Spinal cord (tissue), 10 donors: ENCODE measurements at places on chromosomes 2 and 18. TPM values are rescaled to one million over a fixed set of nuclear protein-coding genes. Genes with fewer than 3 reads are reported as not detected.

Gene SMYD1
- 0.06 TPM for total RNA-seq

Gene SH3RF3
- 5.2 TPM for total RNA-seq

DNA sequence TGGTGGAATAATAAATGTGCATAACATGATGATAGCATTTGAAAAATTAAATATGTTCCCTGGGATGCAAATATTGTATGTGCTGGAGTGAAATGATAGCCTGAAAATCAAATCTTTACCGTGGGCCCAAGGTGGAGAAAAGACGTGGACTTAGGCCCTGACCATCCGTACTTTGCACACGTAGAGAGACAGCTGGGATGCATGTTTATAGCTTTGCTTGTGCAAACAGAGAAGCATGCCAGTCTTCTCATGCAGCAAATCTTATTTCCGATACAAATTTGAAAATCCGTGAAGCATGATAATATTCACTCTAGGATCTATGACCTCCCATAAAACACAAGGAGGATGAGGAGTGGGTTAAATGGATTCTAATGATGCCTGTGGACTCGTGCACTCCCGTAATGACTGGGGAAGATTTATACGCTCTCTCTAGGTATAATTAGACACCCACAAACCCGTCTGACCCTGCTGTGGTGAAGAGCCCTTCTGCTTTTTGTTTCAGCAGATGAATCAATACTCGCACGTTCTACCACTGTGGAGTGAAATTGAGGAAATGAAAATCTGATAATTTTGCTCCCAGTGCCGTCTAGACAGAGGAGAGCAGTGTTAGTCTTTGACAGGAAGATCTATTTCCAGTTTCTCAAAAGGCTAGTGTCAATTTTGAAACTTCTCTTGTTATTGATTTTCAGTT is 810.3 kb upstream of the SALL3 start:
- DNase-seq: peak; percentile 41

DNA sequence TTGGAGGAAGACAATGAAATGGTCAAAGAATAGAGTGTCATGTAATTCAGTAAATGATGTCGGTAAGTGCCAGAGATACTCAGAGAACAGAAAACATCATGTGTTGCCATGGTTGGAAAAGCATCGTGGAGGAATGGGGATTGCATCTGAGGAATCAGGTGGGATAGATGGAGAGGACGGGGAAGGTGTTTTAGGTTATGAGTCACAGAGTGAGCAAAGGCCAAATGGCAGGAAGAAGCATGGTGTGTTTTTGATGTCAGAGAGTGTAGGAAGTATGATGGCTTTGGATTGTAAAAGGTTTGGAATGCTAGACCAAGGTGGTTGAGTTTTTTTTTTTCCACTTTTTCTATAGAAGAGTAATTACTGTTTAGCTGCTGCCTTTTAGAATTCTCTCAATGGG is 27.5 kb upstream of the CD28 start:
- no peak for DNase-seq

- DNase-seq: no peak
Measured at GRCh38 chr2:4656326-4656725, 953.0 kb downstream of the DCDC2C start.

GRCh38 chr18:23856466-23857163 is 157.9 kb upstream of the TTC39C start:
- DNase-seq: no peak

DNA sequence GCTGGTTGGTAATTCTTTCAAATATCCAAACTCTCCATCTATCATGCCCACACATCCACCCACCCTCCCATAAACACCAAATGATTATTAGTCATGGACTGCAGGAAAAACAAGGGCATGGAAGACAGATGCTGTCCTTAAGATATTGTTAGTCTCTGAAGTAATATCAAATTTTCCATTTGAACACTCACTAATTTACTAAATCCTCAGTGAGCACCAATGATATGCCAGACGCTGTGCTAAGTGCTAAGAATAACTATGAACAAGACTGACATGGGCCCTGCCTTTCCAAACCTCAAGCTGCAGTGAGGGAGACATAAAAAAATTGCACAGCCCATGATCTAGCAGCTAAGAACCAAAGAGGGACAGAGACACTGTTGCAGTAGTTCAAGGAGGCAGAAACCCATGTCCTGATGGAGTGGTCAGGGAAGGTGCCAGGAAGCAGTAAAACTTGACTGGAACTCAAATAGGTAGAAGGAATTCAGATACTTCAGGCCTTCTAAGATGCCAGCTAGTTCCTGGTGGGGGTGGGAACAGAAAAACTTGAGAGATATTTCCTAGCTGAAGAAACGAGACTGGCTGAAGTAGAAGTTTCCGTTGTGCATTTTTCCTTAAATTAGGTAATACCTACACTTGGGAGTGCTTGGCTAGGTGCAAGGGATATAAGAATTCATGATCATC is 182.1 kb downstream of the OSR1 start:
- no peak for DNase-seq
